ENCODE measurements at places on chromosomes 1 and 21.

DNA sequence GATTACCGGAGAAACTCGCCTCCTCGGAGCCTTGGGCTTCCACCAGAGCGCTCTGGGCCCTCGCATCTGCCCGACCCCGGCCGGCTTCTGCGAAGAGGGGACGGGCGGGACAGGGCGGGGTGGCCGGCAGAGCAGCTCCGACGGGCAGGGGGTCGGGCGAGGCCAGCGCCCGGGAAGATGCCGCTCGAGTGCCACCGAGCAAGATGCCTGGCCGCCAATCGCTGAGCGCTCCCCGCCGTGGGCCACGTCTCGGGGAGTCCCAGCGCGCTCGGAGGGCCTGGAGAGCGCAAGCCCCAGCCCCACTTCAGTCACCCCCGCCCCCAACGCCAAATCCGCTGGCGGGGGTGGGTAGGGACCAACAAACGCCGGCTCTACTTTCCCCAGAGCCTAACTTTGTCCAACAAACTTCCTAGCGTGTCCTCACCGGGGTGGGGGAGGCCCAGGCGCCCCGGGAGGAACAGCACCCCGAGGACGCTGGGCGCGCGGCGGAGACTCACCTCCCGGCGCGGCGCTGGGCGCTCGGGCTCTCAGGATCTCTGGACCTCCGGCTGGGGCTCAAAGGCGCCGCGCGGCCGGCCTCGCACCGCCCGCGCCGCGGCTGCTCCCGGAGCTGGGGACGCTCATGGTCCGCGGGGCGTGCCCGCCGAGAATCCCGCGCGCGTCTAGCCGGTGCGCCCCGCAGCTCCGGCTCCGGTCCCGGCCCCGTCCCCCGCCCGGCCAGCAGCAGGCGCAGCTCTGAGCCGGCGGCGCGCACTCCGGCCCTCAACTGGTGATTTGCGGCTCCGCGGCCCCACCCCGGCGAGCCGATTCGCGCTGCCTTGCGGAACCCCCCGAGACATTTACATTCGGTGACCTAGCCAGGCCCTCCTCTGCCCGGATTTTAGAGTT lies at the start of gene BCAR3:
BCAR3 (minus strand) TSS at position 737 of the 888 bp plus-strand sequence. CDS start 6,907 bp downstream, outside the sequence.
- peak; percentile 83 for DNase-seq

GRCh38 chr1:53500204-53501064 lies 41.2 kb downstream of the DMRTB1 start:
- DNase-seq = no peak

DNA sequence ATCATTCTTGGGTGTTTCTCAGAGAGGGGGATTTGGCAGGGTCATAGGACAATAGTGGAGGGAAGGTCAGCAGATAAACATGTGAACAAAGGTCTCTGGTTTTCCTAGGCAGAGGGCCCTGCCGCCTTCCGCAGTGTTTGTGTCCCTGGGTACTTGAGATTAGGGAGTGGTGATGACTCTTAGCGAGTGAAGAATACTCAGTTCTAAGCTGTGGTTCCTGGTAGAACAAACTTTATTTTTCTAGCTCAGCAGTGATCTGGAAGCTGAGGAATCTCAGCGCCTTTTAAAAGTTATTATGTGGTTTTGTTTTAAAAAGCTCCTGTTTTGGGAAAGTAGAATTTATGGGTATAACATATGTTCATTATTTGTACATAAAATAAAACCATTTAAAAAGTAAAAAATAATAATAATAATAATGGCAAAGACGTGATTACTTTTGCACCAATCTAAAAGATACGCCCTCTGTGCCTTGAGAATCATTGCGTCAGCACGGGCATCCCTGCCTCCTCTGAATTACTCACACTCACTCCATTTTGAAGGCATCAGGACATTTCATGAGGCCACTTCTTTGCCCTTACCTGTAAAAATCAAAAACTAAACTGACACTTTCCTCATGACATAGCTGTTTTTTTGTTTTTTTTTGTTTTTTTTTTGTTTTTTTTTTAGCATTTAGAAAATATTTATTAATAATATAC lies 29.7 kb upstream of the TNFRSF1B start:
- DNase-seq = no peak

- DNase-seq = peak; percentile 33
Observed at GRCh38 chr1:87024936-87025540, 110.6 kb downstream of the HS2ST1 start.

DNA sequence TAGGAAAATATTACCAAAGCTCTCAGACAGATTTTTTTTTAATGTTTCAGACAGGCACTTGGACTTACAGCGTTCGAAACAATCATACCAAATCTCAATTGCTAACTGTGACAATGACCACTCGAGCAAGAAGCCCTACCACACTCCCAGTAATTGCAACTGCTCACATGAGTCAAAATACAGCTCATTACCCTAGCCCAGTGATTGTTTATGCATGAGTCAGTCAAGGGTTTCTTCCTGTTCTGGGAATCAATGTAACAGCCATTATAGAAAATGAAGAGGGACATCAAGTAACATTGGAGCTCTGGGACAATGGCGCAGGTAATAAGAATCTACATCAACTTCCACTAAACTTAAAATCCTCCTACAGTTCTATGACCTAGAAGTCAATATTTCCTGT lies 56.1 kb upstream of the SH3GLB1 start:
- DNase-seq = no peak

- no peak for DNase-seq
Observed at GRCh38 chr1:212531796-212532195, 76.8 kb upstream of the ATF3 start.

DNA sequence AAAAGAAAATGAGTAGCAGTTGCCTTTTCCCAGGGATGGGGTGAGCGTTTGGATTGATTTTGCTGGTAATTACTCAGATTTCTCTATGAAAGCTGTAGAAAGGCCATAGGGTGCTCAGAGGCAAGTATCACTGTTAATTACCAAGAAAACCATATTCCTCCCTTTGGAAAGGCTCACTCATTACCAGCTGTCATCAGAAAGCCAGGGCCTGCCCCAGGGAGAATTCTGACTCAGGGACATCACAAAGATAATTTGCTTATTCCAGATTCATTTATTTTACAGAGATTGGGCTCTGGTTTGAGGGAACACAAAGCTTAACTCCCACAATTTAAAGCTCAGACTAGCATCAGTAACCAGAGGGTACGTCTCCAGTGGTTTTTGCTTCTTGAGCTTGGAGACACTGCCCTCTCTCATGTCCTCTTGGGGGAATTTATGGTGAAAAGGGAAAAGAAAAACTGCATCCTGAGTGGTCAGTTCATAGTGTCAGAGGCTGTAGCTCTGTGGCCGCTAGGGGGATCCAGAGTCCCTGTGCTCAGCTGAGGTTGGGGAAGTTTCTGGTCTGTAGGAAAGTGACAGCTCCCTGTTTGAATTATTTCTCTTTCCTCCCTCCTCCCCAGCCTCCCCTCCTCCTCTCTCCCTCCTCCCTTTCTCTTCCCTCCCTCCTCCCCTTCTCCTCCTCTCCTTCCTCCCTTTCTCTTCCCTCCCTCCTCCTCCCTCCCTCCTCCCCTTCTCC lies 204.3 kb downstream of the KCNJ6 start:
- DNase-seq = peak; percentile 35

DNA sequence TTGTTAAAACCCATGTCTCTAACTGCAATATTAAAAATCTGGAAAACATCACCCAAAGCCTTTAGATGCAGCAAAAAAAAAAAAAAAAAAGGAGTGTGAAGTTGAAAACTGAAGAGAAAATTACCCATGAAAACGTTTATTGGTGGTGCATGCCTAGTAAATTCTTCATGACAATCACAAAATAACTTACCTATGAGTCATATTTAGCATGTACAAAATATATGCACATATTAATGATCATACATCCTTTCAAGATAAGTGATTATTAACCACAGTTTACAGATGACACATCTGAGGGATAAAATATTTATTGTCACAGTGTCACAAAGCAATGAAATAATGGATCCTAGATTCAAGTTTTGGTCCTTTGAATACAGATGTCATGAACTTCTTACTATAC lies 505.2 kb upstream of the NR5A2 start:
- DNase-seq = no peak

- DNase-seq = no peak
Observed at GRCh38 chr1:204337583-204337982, 22.1 kb downstream of the PLEKHA6 start.

DNA sequence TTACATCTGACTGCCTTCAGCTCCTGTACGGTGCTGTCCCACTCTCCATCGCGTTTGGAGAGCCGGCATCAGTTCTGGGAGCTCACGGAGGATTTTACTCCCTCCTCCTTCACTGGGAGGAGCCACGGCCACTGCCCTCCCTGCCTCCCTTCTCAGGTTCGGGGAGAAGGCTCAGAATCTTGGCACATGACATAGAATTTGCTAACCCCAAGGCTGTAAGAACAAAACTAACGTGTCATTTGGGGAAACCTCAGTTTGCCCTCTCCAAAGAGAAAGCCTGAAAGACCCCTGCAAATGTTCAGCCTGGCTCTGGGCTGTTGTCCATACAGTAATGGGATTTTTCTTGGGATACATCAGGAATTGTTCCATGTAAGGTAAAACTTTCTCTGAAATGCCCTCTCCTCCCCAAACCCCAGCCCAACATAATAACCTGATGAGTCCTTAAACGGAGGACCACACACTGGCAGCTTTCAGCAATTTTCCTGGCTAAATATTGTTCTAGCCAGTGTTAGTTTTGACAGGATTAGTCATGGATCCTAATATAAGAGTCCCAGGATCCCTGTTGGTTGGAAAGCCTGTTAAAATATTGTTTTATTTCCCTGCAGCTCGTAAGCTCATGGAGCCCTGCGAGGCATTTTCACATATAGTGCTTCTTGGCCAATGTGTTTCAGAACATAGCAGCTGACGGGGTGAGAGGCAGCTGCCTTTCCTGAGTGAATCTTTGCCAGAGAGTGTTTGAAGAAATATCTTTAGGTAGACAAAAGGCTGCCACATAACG lies 98.8 kb downstream of the RHOU start:
- DNase-seq = no peak

- DNase-seq = no peak
Observed at GRCh38 chr1:246613096-246613758, 47.0 kb downstream of the CNST start.
